Natural killer cell (primary cell): ENCODE measurements at places on chromosomes 13 and 19. TPM values are rescaled to one million over a fixed set of nuclear protein-coding genes. Genes with fewer than 3 reads are reported as not detected.

- DNase-seq, result no peak
Observed at GRCh38 chr13:112592647-112593046, 4.7 kb upstream of the TUBGCP3 start.

Gene SHISA2
- not detected for total RNA-seq

Gene UQCR11
- total RNA-seq, result 99.1 TPM

Gene THSD8
- 2.8 TPM for total RNA-seq
